ENCODE measurements at places on chromosomes 2 and 18. TPM values are rescaled to one million over a fixed set of nuclear protein-coding genes. Genes with fewer than 3 reads are reported as not detected.

DNA sequence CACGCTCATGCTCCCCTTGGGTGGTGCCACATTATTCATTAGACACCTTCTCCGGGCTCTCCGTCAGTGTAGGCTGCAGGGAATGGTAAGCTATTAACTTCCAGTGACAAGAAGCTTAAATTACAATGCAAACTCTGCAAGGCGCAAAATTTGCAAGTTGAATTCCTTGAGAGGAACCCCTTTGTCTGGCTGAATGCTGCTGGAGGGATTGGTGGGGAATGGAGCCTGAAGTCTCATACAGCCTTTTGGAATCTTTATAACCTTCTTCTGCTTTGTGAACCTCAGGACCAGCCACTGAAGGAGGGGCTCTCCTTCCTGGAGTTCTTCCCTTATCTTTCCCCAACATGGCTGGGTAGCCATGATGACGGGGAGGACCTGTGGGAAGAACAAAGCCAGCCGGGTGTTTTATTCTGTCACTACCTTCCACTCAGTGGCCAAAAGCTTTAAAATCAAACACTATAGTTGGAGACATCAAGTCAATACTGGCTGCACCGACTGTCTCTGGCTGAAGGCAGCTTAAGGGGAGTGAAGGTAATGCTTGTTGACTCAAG is 220.9 kb upstream of the EPHA4 start:
- DNase-seq: no peak

- DNase-seq: no peak
Observed at GRCh38 chr2:83069724-83070123, 1389.4 kb downstream of the SUCLG1 start.

GRCh38 chr2:145548479-145548878 is 1028.6 kb upstream of the ZEB2 start:
- DNase-seq: no peak

DNA sequence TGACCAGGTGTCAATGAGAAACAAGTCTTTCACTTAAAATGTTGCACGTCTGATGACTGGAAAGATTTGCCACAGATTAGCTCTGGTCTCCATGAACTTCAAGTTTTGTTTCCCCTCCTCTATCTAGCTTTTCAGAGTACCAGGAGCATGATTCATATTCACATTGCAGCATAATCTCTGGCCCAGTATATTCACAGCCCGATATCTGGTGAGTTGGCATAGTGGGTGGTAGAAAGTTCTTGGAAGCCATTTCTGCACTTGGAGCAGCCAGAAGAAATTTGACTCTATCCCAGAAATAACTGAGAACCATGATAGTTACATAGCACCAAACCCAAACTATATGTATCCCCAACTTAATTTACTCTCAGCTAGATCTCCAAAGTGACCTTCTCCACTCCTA is 503.9 kb downstream of the PID1 start:
- DNase-seq: no peak

GRCh38 chr2:101816598-101816997 is 119.1 kb downstream of the MAP4K4 start:
- no peak for DNase-seq

DNA sequence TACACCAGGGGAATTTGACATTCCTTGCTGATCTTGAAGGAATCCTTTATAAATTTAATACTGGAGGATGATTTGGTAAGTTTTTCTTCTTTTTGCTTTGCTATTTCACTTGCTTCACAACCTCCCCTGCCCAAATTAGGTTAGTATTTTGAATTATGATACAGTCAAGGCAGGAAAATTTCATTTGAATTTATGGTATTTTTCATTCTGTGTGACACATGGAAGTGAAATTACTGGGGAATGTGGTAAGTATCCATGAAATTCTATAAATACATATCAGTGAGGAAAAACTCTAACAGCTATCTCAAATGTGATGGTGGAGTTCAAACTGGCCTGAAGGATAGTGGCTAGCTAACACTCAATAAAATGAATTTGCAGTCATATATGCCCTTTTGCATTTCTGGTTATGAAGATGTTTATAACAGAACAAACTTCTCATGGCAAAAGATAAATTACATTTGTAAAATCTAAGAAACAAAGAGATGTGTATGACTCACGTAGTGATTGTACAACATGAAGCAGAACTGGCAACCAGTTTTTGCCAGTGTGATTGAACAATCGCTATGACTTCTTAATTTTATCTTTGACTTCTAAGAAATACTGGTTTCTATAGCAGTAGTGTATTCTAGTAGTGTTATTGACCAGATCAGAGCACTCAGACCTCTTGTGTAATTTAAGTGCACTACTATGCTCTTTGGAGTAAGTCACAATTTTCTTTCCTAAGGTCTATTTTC is 152.6 kb downstream of the IKZF2 start:
- DNase-seq: no peak

GRCh38 chr2:207847098-207847806 is 77.5 kb upstream of the FZD5 start:
- no peak for DNase-seq

GRCh38 chr2:146414456-146414855 is 1430.4 kb upstream of the ACVR2A start:
- no peak for DNase-seq

DNA sequence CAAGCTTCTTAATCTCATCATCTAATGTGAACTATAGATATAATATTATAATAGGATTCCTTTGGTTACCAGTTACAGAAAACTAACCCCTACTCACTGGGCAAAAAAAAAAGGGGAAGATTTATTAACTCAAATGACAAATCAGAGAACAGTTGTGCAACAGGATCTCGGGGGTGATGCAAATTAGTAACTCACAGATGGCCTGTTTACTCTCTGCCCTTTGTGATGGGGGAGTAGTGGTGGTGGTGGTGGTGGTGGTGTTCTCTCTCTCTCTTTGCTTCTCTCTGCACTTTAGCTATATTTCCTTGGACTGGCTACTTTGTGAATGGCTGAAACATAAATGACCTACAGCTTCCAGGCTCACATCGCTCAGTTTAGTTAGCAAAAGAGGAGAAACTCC is 59.0 kb downstream of the TMEM247 start:
- DNase-seq: peak; percentile 74

DNA sequence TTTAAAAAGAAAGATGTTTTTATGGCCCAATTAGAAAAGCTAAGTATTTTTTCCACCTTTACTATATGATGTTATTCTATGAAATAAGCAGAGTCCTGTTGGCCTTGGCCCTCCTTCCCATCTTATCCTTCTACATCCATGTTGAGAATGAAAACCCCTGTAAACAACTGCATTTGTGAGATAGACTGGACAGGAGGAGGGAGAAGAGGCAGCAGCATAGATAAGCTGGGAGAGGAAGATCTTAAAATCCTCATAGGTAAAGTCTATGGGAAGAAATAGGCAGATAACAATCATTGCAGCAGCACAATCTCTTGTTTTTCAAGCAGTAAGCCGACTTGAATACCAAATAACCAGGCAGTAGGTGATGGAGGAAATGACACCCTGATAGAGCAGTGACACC is 207.6 kb upstream of the PARD3B start:
- no peak for DNase-seq

- DNase-seq: no peak
Observed at GRCh38 chr2:33116799-33117198, 170.0 kb downstream of the LTBP1 start.

DNA sequence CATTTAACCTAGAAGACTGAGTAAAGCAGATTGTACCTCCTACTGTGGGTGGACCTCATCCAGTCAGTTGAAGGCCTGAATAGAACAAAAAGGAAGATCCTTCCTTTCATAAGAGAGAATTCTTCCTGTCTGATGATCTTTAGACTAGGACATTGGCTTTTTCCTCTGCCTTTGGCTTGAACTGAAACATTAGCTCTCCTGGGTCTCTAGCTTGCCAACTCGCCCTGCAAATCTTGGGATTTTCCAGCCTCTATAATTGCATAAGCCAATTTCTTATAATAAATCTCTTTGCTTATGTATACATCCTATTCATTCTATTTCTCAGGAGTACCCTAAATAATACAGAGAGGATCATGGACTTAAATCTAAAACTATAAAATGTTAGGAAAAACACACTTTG is 6.2 kb upstream of the KDSR start:
- no peak for DNase-seq

DNA sequence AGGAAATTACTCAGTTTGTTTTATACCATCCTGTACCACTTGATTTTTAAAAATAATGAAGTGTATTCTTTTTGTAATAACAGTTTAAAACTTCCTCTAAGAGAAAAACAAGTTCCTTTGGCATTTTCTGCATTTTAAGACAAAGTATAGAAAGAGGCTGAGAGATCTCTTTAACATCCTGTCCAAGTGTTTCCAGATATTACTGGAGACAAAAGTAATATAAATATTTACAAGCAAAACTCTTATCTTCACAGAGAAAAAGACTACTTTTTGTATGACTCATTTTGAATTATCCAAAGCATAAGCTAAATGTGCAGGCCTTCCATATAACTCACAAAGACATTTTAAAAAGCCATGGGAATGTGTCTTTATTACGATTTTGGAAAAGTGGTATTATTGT is 221.1 kb downstream of the RDH14 start:
- no peak for DNase-seq

GRCh38 chr2:214960677-214961076 is 151.2 kb upstream of the BARD1 start:
- DNase-seq: no peak

DNA sequence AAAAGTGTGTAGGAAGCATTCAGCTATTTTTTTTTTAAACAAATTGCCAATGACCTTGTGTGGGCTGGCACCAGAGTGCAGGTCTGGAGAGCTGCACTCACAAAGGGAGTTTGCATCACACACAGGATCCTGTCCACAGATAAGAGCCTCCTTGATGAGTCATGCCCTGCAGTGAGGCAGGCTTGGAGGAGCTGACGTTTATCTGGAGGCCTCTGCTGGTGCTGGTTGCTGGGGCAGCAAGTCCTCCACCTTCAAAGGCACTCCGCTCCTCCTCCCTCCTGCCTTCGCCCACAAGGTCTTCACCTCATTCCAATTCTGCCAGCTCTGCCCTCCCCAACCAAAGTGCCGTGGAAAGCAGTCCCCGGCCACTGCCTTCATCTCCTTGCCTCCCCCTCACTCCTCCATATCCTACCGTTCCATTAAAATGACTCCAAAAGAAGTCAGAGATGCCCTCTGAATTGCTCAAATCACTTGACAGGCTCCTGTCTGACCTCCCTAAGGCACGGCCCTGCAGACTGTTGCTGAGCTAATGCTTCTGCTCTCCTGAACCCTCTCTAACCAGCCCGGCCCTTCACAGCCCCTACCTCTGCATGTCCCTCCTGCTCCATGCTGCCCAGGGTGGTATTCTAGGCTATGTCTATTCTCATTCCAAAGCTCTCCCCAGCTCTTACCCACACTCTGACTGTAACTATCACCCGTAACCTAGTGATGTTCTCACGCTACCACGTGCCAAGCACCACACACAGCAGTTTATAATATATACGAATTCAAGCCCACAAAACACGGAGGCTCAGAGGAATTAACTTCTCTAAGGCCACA is 30.9 kb downstream of the LONRF2 start:
- peak; percentile 76 for DNase-seq

- DNase-seq: no peak
Observed at GRCh38 chr2:70475266-70475665, 78.4 kb downstream of the TGFA start.

GRCh38 chr18:72091369-72091768 is 452.8 kb downstream of the CBLN2 start:
- DNase-seq: no peak

DNA sequence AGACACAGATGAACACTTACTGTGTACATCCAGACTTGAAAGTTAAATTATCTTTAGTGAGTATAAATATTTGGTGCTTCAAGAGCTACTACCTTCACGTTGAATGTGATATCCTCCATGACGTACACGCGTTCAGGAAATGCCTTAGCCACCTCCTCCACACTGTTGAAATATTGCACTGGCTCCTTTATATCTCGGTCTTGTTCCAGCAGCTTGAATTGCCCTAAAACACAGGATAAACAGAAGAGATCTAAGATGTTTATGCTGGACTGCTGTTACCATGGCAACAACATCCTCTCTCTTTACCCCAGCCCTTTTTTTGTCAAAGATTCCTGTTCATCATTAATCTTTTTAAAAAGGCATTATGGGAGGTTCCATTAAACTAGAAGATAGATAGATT is 120.3 kb downstream of the MEP1B start:
- no peak for DNase-seq

GRCh38 chr18:69490813-69491212 is 90.1 kb downstream of the DOK6 start:
- DNase-seq: no peak

GRCh38 chr18:76142611-76143010 is 352.4 kb downstream of the ZNF516 start:
- no peak for DNase-seq

GRCh38 chr2:69771461-69771860 is 29.5 kb downstream of the ANXA4 start:
- DNase-seq: no peak

DNA sequence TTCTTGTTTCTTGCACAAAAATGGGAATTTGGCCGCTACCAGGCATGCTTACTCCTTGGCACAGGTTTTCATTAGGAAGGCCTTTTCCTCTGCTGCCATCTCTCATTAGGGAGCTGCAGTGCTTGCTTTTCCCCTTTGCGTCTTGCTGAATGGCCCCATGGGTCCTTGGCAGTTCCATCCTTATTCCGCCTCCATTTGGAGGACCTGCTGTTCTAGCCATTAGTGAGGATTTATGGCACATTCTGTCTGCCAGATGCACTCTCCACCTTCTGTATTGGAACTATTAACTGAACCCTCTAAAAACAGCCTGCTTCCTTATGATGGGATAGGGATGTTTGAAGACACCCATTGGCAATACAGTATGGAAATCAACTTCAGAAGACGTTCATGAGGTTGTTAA is 103.5 kb upstream of the NOSTRIN start:
- no peak for DNase-seq

GRCh38 chr2:177180269-177181000 is 32.2 kb upstream of the HNRNPA3 start:
- no peak for DNase-seq

- no peak for DNase-seq
Observed at GRCh38 chr2:228801451-228801850, 469.6 kb downstream of the PID1 start.

DNA sequence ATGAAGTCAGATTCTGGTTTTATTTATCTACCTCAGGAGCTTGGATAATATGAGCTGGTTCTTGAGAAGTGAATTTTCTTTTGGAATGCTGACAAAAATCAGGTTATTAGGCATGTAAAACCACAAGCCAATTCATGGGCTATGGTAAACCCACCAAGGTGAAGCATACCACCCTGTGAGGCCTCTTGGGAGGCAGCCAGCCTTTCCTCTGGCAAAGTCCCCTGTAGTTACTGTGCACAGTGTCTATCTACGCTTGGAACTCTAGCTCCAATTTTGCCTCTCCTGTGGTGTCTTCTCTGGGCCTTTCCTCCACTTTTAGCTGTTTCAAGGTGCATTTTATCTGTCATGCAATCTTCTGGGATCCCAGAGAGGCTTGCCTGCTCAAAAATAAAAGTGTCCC is 242.7 kb upstream of the ZSWIM2 start:
- DNase-seq: no peak

GMPPA gene
- 23.3 TPM for total RNA-seq

CD8B2 gene
- total RNA-seq: not detected

CPS1 gene
- 1.9 TPM for total RNA-seq

CIDEA gene
- 3.9 TPM for total RNA-seq

TMX3 gene
- 17.7 TPM for total RNA-seq

IL36G gene
- total RNA-seq: not detected

PLEK gene
- 4.4 TPM for total RNA-seq

DSG1 gene
- 4.2 TPM for total RNA-seq

UGT1A3 gene
- total RNA-seq: not detected

KCMF1 gene
- 69.5 TPM for total RNA-seq

ST8SIA5 gene
- total RNA-seq: 6.7 TPM

CRYGD gene
- total RNA-seq: not detected

EMX1 gene
- 0.31 TPM for total RNA-seq

IGFBP2 gene
- total RNA-seq: 508 TPM

TANK gene
- 50.9 TPM for total RNA-seq

TMEM237 gene
- total RNA-seq: 15.8 TPM

RBKS gene
- total RNA-seq: 1.6 TPM

FTCDNL1 gene
- total RNA-seq: 2.8 TPM

All from right atrium auricular region (tissue), 2 donors.